ENCODE measurements at places on chromosomes 5 and 9.
A peak's percentile ranks its signal among the peaks of the same experiment; 100 is the strongest.

- DNase-seq, result no peak
Observed at GRCh38 chr9:112783551-112783954, 33.0 kb downstream of the SNX30 start.

DNA sequence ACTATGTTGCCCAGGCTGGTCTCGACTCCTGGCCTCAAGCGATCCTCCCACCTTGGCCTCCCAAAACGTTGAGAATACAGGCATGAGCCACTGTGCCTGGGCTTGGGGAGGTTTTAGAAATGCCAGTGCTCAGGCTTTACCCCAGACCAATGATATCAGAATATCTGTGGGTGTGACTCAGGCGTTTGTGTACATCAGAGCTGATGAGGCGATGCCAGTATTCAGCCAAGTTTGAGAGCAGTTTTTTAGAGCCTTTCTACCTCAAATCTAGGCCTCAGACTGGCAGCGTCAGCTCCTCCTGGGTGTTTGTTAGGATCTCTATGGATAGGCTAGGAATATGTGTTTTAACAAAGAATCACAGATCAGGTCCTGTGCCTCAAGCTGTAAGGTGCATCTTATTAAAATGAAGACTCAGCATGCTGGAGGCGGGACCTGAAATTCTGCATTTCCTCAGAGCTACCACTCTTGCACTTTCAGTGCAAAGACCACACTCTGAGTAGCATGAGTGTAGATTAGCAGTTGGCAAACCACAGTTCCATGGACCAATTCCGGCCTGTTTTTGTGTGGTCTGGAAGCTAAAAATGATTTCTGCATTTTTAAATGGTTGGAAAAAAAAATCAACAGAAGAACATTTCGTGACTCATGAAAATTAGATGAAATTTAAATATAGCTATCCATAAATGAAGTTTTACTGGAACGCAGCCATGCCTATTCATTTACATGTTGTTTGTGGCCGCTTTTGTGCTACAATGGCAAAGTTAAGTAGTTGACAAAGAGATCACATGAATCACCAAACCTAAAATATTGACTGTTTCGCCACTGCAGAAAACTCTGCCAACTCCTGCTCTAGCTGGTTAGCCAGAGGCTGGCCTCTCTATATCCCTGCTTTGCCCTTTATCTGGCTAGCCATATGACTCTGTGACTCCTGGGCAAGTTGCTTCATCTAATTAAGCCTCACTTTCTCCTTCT is 92.2 kb downstream of the KLF4 start:
- DNase-seq, result no peak

DNA sequence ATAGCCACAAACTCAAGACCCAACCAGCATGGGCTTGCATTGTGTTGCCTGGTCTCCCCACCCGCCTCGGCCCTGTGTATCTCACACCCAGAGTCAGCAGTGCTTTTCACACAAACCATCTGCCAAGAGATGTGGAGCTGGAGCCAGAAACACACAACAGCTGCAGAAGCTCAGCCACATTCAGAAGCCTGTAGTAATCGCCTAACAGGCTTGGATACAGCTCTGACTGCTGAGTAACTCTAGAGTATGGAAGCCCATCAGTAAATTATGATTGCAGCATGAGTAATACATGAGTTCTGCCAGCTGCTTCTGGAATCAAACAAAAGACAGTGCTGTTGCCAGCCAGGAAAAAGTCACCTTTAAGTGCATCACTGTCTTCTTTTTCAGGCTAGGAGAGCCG is 16.0 kb downstream of the TEK start:
- DNase-seq, result no peak

- no peak for DNase-seq
Observed at GRCh38 chr9:87386490-87387025, 111.1 kb upstream of the DAPK1 start.

DNA sequence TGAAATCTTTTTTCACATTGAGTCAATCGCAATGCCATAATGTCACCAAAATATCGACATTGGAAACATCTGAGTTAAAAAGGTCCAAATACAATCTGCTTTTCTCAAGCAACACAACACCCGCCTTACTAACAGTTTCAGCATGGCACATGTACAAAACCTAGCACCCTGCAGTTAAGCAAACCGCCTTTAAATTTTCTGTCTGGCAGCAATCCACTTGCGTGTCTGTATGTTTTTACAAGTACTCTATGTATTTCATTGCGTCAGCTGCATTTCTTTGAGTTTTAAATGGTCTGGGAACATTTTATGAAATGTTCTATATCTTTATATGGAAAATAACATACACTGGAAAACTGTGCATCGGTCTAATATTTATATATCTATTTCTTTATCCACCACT is 134.6 kb downstream of the DENND1A start:
- DNase-seq, result no peak

DNA sequence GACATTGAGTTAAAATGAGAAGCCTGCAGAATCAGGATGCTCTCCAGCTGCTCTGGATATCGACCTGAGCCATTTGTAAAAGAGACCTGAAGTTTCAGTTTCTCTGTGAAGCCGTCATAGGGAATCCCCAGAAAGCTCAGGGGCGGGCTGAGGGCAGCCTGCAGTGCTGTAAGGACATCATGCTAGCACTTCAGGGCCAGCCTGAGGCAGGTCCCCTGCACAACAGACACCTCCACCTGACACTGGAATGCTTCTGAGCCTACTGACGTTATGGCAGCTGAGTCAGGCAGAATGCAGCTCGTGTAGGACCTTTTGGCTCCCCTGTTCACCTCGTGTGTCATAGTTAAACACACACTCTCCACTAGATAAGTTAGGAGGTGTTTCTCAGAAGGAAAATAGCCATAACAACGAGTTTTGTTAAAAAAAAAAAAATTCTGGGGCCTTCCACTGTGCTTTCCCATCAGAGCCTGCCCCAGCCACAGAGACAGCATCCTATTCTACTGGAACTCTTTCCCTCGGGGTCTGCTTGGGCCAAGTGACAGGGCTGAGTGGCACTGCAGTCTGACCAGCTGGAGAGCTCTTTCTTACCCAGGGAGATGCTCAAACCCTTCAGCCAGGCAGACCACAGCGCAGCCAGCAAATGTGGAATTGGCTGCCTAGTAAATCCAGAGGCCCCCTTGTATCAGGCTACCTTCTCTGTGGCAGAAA is 354.9 kb downstream of the DIRAS2 start:
- DNase-seq, result peak; percentile 25

DNA sequence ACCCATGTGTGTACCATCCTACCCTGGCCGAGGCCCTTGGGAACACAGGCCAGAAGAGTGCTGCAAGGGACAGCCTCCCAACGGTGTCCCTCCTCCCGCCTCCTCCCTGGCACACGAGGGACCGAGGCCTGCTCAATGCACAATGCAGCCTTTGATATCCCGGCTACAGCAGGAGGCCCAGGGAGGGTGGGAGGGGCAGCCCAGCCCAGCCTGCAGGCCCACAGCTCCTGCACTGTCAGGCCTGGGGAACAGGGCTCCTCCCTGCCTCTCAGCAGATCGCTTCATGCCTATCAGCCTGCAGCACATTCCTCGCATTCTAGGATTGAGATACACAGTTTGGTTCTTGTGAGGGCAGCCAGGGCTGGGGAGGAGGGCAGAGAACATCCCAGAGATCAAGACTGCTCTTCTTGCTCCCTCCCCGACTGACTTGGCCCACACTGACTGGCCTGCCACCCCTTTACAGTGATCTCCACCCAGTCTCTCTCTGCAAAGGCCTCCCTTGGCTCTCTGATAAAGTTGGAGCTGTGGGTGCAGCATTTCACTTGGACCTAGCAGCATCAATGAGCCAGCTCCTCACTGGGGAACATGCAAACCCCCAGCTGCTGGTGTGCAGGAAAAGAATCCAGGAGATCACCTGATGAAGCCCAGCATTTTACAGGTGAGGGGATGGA is at the start of gene SH3TC2:
TSS of gene SH3TC2 (minus strand) at position 46 of the 671 bp plus-strand sequence. CDS start at position 6, 40 bp downstream.
- no peak for DNase-seq

GRCh38 chr9:110391826-110392485 is 54.3 kb upstream of the TXNDC8 start:
- no peak for DNase-seq

GRCh38 chr5:68305223-68305870 is 89.8 kb downstream of the PIK3R1 start:
- DNase-seq, result no peak

GRCh38 chr9:89740722-89741121 is 135.9 kb downstream of the GADD45G start:
- DNase-seq, result no peak

DNA sequence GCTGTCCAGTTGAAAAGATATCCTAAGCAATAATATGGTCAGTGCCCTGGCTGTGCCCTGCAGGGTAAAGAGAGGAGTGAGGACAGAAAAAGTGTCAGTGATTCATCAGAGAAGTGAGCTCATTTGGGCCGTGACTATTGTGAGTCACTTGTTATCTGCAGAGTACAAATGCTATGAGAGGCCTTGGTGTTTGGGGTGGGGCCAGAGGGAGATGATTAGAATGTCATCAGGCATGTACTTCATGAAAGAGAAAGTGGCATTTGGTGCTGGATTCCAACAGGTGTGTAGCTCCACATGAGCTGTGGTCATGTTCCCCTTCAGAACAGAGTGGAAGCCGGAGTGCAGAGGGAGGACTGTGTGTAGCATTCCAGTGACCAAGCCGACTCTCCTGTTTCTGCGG is 174.1 kb downstream of the KDM4C start:
- no peak for DNase-seq

- no peak for DNase-seq
Observed at GRCh38 chr5:139474890-139475791, 4.3 kb downstream of the SMIM33 start.

- DNase-seq, result peak; percentile 53
Observed at GRCh38 chr9:4939118-4939561, 45.9 kb upstream of the JAK2 start.

GRCh38 chr9:69137311-69137710 is 36.8 kb upstream of the TJP2 start:
- no peak for DNase-seq

DNA sequence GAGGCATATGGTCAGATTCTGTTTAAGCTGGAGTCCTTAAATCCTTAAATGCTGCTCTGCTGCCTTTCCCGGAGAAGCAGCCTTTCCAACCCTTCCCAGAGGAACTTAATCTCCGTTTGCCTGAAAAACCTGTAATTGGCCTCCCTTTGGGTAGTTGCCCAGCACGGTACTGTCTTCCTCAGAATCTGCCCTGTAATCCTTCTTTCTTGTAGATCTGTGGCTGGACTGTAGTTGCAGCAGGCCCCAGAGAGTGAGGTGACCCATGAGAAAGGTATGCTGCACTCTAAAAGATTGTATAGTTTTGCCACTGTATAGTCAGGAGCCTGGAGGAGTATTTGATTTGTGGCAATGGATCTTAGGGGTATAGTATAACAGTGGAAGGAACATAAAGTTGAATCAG is 11.7 kb downstream of the SPIN1 start:
- DNase-seq, result no peak

DNA sequence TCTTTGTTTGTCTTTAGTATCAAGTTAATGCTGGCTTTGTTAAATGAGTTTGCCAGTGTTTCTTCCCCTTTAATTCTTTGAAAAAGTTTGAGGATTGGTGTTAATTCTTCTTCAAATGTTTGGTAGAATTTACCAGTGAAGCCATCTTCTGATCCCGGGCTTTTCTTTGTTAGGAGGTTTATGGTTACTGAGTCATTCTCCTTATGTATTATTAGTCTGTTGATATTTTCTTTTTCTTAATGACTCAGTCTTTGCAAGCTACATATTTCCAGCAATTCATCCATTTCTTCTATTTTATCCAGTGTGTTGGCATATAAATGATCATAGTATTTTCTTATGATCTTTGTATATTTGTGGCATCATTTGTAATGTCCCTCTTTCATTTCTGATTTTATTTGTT is 74.5 kb upstream of the SPINK5 start:
- DNase-seq, result no peak

GRCh38 chr9:25537808-25538207 is 140.4 kb downstream of the TUSC1 start:
- DNase-seq, result no peak

GRCh38 chr5:150166650-150167511 is at the start of gene CDX1:
Gene CDX1, plus strand, starts transcription at chr5:150166778. Its CDS starts 99 bp downstream, at chr5:150166877.
- no peak for DNase-seq

- DNase-seq, result no peak
Observed at GRCh38 chr5:113474100-113474728, 14.0 kb downstream of the MCC start.

GRCh38 chr5:144467792-144468191 is 297.1 kb downstream of the KCTD16 start:
- DNase-seq, result no peak

GRCh38 chr9:138078846-138079245 is 201.3 kb downstream of the CACNA1B start:
- DNase-seq, result no peak

- no peak for DNase-seq
Observed at GRCh38 chr5:159021901-159022556, 77.7 kb downstream of the EBF1 start.

DNA sequence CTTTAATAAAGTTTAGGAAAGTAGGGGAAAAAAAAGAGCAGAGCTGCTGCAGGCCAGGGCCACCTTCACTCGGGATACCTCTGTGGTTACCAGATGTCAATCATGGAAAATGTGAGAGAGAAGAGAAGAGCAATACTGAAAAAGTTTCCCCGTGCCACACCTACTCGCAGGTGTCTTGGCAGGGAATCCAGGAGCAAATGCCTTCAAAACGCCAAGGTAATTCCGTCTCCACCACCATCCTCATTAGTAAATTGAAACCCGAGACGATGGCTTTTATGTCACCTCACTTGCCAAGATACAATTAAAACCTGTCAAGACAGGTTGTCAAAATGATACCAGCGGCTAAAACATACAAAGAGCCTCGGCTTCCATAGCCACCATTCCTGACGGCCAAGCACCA is 49.7 kb downstream of the FAM81B start:
- no peak for DNase-seq

- peak; percentile 23 for DNase-seq
Observed at GRCh38 chr5:147454996-147455677, 54.7 kb downstream of the DPYSL3 start.

DNA sequence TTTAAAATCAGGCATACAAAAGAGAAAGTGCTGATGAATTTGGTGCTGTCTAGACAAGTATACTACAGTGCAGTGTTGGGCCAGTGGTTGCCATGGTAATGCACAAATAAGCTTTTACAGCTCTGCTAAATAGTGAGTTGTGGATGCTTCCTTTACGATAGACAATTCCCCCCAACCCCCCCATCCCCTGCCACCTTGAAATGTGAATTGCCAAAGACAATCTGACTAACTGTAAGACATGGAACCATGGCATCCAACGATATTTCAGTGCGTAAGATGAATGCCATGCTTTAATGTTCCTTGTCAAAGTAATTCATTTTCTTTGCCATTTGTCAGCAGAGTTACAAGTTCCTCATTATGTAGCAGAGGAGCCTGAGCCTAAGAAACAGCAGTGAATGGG is 91.5 kb upstream of the NREP start:
- peak; percentile 19 for DNase-seq

Data from NAMALWA (cell line).